ENCODE measurements at places on chromosomes 2 and 18.

- DNase-seq = no peak
Measured at GRCh38 chr18:45569566-45570275, 45.6 kb upstream of the SLC14A2 start.

DNA sequence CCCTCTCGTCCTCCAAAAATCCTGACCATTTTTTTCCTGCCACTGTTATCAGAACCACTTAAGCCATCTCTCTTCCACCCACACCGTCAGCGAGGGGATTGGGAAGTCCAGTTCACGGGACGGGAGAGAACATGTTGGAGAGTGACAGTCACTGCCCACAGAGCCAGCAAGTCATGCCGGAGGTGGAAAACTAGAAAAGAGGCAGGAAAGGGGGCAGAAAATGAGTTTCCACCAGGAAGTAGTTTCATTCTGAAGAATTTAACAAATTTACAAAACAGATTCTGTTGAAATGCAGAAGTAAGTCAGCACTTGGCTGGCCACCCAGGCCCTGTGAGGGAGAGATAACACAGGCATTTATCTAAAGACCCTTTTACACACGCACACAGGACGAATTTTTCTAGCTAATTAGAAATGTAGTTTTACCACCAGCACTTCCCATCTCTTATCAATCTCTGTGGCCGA, 431.3 kb downstream of the TSN start:
- DNase-seq = no peak

- DNase-seq = no peak
Measured at GRCh38 chr2:213149949-213150314, 1.5 kb downstream of the IKZF2 start.

DNA sequence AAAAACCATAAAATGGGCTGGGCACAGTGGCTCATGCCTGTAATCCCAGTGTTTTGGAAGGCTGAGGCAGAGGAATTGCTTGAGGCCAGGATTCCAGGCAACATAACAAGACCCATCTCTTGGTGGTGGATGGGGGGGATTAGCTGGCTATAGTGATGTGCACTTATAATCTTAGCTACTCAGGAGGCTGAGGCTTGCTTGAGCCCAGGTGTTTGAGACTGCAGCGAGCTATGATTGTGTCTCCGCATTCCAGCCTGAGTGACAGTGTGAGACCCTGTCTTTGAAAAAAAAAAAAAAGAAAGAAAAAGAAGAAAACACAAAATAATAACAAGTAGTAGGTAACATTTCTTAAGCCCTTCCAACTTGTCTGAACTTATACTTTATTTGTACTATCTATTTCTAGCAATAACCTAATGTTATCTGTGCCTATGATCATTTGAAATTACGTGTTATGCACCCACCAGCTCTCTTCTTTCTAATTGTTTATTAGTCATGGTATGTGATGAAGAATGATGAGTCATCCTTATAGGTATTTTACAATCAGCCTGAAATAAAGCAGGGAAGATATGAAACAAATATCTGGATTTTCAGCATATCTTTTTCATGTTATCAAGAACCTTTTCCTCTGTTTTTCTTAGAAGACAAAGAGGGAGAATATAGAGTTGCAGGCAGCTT, 129.3 kb upstream of the UNC80 start:
- DNase-seq = no peak

- DNase-seq = no peak
Measured at GRCh38 chr2:69253112-69253511, 133.9 kb downstream of the GFPT1 start.

- DNase-seq = no peak
Measured at GRCh38 chr2:42060028-42060427, 12.2 kb downstream of the PKDCC start.

GRCh38 chr2:241091734-241092445, 10.2 kb downstream of the MTERF4 start:
- DNase-seq = no peak

GRCh38 chr2:55150834-55151233, 81.3 kb downstream of the CLHC1 start:
- DNase-seq = no peak

- DNase-seq = no peak
Measured at GRCh38 chr2:12262681-12263436, 453.9 kb upstream of the TRIB2 start.

DNA sequence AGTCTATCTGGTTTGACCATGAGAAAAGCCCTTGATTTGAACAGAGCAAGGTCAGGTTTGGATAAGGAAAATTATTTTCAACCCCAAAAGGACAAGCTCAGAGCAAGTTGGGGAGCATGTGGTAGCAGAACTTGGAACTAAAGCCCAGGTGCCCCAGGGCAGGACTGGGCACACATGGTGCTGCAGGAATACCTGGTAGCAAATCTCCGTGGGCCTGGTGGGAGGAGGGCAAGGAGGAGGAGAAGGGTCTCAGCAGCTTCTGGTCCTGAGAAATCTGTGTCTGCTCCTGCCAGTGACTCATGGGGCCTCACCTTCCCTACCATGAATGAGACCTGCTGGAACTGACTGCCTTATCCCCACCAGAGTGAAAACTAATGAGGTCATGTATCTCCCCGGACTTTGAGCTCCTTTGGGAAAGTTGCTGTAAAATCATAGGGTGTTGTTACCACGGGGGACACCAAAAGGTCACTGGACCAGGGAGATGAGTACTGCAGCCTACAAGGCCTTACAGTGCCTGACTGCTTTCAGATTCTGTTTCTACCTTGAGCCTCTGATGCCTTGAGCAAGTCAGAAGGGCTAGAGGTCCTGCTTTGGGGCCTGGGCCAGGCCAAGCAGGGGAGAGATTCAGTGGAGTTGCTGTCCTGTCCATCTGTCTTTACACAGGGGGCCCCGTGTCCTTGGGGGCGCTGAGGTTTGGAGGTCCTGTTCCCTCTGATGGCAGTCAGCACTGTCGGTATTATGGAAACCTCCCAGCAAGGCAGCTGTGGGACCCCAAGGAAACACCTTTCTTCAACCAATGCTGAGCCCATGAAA, 304.0 kb downstream of the MYCN start:
- DNase-seq = no peak

GRCh38 chr2:68469935-68470334, 2.5 kb downstream of the APLF start:
- DNase-seq = peak; percentile 60

DNA sequence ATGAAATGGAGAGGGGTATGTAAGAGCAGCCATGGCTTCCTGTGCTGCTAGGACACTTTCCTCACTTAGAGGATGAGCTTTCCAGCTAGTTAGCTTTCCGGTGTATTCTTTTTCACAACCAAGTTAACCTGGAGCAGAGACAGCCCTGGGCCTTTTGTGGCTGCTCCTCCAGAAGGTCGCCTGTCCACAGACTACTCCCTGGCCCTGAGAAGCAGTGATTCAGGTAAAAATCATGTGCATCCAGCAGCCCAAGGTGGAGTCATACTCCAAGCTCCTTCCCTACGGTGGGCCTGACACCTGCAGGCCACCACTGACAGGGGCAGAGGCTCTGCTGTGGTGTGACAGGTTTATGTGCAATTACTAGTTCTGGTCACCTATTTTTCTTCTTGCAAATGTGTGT, 187.2 kb downstream of the ANKRD30B start:
- no peak for DNase-seq

DNA sequence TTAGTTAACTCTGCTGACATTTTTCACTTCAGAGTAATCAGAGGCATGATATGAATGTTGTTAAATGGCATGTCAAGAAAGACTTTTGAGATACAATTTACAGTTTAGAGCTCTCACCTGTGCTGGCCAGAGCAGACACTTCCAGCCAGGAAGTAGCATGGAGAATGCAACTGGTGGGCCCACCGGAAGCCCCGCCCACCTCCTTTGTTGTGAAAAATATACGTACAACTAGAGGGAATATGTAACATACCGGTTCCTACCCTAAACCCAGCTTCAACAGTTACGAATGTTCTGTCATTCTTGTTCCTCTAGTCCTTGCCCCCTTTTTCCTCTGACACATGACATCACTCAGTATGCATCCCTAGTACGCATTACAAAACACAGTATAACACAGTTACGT, 70.2 kb upstream of the ITM2C start:
- DNase-seq = no peak

GRCh38 chr18:13353084-13353823, 134.7 kb downstream of the LDLRAD4 start:
- DNase-seq = no peak

- peak; percentile 61 for DNase-seq
Measured at GRCh38 chr2:61585383-61585782, 47.2 kb upstream of the XPO1 start.

GRCh38 chr2:201858281-201859184, 52.2 kb downstream of the CDK15 start:
- DNase-seq = peak; percentile 78

DNA sequence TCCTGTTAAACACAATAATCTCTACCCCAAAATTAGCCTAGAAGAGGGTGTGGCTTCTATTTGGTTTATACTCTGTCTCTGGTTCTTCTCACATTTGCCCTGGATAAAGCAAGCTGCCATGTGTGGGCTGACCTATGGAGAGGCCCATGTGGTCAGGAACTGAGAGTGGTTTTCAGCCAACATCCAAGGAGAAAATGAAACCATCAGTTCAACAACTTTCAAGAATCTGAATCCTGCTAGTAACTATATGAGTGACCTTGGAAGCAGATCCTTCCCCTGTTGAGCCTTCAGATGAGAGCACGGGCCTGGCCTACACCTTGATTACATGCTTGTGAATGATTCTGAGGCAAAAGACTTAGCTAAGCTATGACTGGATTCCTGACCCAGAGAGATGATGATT, 11.5 kb upstream of the TRIB2 start:
- DNase-seq = no peak

GRCh38 chr2:22329211-22330154, 1055.5 kb upstream of the KLHL29 start:
- DNase-seq = no peak

DNA sequence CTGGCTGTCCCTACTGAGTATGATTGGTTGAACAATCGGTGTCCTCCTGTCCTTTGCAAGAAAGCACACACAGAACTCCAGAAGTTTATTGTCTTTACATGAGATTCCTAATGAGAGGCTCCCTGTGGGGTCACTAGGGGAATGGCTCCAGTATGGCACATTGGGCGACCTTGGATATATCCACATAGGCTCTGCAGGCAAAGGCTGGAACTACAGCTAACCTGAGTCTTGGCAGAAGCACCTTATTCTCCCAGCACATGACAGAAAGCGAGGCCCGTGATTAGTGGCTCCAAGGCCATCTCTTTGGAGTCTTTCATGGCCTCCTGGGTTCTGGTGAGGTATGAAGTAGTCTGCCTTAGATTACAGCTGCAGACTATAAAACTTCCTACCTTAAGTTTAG, 49.0 kb downstream of the ZDBF2 start:
- peak; percentile 9 for DNase-seq

- DNase-seq = peak; percentile 94
Measured at GRCh38 chr2:152485954-152486736, 151.2 kb downstream of the FMNL2 start.

DNA sequence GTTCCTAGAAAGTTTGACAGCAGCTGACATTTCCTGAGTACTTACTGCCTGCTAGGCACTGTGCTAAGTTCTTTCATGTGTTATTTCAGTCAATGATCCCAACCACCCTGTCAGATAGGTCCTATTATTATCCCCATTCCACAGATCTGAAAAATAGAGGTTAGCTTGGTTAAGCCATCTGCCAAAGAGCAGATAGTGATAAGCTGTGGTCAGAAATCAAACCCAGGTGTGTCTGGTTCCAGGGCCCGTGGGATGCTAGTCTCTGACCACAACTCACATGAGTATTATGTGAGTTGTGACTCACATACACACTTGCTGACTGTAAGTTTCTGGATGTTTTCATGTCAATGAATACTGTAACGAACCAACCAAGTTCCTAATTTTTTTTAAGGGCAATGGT, 132.0 kb upstream of the APCDD1 start:
- no peak for DNase-seq

DNA sequence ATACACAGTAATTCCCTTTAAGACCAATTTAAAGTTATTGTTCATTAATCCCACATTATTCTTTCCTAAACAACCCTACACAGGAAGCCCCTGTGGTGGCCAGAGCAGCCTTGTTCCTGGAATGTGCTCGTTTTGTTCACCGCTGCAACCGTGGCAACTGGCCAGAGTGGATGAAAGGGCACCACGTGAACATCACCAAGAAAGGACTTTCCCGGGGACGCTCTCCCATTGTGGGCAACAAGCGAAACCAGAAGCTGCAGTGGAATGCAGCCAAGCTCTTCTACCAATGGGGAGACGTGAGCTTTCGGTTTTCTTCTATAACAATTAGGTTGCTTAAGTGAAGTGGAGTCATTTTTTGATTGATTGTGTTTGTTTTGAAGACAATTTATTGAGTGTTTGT, 101.0 kb downstream of the UNC80 start:
- DNase-seq = peak; percentile 79

GRCh38 chr18:23793985-23794867, 105.0 kb downstream of the LAMA3 start:
- DNase-seq = no peak

DNA sequence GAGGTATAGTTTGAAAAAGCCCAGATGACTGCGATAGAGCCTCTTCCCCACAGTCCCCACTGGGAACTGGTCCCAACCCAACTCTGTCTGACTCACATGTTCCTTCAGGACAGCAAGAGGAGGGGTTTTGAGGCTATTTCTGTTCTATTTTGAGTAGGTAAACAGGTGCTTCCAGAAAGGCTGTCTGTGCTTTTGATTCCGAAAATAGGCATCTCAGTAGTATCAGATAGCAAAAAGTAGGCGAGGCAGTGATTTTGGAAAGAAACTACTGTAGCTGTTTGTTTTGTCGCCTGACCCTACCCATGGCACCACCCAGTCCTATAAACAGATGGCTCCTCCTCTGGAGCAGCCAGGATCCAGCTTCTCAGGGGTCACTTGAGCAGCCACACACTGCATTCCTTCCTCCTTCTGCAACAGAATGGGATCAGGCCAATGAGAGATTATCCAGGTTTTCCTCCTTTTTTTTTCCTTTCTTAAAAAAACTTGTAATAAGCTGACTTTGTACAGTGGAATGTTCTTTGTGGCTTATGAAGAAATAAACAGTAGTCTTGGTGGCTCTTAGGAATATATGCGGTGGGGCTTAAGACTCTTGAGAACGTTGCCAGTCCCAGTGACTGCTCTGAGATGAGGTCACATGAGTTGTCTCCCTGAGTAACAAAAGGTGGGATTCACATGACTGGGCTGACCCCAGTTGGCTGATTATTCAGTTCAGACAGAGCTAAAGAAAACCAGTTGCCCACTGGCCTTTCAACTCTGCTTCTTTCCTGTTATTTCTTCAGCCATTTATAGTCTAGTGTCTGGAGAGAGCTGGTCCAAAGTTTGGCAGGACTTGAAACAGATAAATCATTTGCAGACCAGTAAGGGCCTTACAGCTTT, 98.6 kb downstream of the KCNS3 start:
- no peak for DNase-seq

- no peak for DNase-seq
Measured at GRCh38 chr2:242098445-242099128, 229.1 kb downstream of the RTP5 start.

Data from HAP-1 (cell line).